ENCODE measurements at places on chromosomes 4 and X.

DNA sequence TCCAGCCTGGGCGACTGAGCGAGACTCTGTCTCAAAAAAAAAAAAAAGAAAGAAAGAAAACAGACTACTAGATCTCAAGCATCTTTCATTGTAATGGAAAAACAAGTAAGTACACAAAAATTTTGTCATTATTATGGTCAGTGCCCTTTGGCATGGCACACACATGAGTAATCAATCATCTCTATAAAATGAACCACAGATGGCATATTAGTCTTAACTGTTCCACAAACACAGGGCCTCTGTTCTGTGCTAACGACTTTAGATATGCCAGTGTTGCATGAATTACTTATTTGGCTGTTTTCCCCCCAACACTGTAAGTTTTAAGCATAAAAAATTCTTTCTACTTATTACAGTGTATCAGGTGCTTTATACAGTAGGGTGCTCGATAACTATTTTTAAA is 90.4 kb downstream of the COX7B2 start:
- DNase-seq = no peak

- DNase-seq = no peak
Measured at GRCh38 chr4:44756559-44756958, 30.2 kb upstream of the GNPDA2 start.

DNA sequence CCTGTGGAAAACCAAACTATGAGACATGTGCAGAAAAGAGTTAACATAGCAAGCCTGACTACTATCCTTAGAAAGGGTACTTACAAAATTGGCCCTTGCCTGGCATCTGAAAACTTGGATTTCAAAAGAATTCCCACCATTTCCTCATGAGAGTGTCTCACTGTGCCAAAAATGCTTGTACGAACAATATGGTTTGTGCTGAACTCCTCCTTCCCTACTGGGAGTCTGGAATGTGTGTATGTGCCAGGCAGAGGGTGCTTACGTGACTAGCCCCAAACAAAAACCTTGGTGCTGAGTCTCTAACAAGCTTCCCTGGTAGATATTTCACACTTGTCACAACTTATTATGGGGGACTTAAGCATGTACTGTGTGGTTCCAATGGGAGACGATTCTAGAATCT is 81.7 kb upstream of the GIMD1 start:
- DNase-seq = no peak

DNA sequence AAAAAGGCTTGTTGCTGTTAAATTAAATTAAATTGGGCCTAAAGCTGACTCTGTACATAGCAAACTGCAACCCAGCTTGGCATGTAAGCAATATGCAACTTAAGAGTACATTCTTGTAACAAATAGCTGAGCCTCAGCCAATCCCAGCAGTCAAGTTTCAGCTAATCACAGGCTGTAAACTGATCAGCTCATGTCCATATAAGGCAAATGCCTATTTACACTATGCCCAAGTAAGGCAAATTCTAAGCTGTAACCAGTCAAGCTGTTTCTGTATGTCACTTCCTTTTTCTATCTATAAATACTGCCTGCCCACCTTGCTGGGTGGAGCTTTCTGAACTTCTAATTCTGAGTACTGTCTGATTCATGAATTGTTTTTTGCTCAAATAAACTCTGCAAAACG is 429.1 kb upstream of the FTHL17 start:
- DNase-seq = no peak

DNA sequence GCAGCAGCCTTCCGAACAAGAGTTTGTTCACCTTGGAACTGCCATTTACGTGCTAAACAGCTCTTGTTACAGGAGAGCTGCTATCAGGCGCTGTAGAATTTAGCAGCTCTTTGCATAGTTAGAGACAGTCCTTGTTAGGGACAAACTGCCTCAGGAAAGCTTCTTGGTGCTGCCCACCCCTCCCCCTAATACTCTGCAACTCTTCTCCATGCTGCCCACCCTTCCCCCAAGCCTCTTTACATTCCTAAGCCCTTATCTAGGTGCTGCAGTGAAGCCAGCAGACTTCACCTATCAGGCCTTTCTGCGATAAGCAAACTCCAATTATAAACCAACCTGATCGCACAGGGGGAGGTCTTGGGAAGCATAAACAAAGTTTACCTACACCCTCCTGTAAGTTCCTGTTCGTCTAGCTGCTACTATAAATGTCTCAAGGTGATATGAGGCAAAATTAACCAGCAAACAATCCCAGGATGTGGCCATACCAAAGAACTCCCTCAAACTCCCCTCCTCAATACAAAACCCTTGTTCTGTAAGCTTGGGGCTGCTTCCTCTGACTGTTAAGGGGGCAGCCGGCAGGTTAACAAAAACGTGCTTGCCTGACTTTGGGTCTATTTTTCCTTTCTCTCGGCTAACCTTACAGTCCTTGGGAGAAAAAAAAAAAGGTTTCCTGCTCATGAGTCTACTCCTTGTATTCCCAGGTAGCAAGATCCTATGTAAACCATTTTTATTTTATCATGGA is 74.0 kb upstream of the GC start:
- DNase-seq = no peak

DNA sequence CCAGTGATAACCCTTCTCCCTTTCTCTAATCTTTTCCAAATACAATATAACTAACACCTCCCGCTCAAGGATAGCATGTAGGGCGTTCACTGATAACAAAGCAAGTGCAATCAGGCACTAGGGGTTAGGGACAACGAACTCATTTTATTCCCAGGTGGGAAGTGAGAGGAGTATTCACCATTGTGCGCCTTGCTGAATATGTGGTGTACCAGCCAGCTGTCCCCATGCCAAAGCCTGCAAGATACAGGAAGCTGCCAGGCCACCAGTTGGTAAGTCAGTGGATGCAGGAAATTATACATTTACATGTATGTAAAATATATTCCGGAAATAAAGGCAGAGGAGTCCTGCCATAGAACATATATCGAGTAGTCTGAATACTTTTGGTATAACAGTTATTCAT is 6.3 kb upstream of the HPRT1 start:
- no peak for DNase-seq

DNA sequence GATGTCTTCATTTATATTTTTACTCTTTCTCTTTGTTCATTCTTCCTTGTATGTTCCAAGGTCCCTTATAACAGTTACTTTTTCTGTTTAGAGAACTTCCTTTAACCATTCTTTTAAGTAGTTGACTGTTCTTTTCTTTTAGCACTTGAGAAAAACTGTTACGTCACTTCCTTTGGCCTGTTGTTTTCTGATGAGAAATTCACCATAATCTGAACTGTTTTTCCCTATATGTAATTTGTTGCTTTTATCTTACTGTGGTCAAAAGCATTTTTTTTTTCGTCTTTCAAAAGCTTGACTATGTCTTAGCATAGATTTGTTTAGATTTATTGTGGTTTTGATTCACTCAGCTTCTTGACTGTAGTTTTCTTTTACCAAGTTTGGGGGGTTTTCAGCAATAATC is 1660.3 kb upstream of the PCDH10 start:
- DNase-seq = no peak

DNA sequence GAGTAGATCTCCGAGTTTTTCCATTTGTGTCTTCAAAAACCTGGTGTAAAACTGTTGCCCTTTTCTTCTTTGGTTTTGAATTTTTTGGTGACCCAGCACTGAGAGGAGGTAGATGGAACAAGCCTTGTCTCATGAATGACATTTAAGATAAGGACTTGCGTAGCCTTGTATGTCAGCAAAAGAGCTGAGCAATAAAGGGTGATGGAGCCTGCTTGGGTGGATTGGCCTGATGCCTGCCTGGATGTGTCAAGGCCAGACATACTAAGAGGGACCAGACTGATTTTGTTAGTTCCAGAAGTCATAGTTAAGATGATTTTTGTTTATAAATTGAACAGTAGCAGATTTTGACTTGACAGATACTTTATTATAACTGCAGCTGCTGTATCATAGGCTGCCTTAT is 134.9 kb downstream of the POLA1 start:
- DNase-seq = no peak

GRCh38 chr4:87932718-87933141 is 42.8 kb upstream of the SPP1 start:
- DNase-seq = no peak

GRCh38 chrX:115344885-115345614 is 55.5 kb downstream of the LUZP4 start:
- DNase-seq = no peak

GRCh38 chrX:44306356-44306755 is 37.1 kb downstream of the EFHC2 start:
- no peak for DNase-seq

DNA sequence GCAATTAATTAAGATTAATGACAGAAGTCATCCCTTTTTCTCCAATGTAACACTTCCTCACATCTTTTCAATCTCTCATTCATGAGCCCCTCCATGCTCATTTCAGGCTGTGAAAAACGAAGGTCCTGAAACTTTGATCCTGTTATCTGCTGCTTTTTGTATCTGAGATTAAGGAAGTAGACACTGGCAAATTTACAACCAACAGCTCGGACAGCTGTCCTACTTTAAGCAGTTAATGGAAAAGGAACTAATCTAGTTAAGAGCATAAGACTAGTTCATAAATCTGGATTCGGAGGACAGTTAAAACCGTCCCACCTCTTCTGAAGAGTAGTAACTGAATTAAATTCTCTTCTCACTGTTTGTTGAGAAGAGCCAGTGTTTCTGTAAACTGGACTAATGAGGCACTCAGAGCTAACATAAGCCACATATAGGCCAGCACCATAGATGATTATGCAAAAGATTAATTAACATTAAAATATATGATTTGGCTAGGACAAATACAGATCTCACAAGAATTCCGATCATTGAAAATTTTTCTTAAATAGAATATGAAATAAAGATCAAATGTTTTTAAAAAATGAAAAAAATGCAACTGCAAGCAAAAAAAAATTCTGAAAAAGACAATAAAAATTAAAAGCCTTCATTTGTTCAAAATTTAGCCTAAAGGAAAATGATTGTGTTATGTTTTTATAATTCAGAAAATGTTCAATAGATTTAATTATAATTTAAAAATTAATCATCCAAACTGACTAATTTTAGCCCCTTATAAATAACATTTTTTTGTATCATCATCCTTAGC is 114.4 kb downstream of the ANTXR2 start:
- DNase-seq = no peak

All from activated naive CD4-positive, alpha-beta T cell treated with anti-CD3 and anti-CD28 coated beads, Interleukin-2, amount 50 U/mL, for 16 hours (primary cell).